Prostate gland (tissue), 2 donors: ENCODE measurements at places on chromosomes 6 and 20. TPM values are rescaled to one million over a fixed set of nuclear protein-coding genes. Genes with fewer than 3 reads are reported as not detected.

GRCh38 chr6:34459899-34460593, 5.8 kb upstream of the PACSIN1 start:
- no peaks in the 10 kb centered on the region for H3K36me3 ChIP-seq
- H3K4me3 ChIP-seq: no peak overlapping the region
- H3K27me3 ChIP-seq: no peaks in the 10 kb centered on the region

The CRIP3 gene
- total RNA-seq: 7.3 TPM

DNA sequence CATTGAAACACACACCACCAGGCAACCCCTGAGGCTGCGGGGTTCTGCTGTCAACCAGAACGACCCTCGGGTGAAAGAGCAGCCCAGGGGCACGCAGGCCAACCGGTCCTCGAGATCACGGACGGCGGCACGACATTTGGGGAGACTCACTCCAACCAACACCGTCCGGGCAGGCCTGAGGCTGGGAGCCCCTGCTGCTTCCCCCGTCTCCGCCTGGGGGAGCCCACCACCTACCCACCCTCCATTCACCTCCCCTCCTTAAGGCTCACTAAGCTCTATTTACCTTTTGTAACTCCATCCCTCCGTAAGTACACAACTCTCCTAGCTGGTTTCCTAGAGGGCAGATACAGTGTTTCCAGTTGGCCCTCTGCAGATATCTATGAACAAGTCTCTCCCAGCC, 971.3 kb upstream of the DEFB115 start:
- DNase-seq: no peak
- H3K27me3 ChIP-seq: no peaks in the 10 kb centered on the region
- H3K4me3 ChIP-seq: no peak overlapping the region

- no peaks in the 10 kb centered on the region for H3K4me1 ChIP-seq
- H3K4me3 ChIP-seq: no peak overlapping the region
Measured at GRCh38 chr6:151027936-151028838, 162.7 kb downstream of the MTHFD1L start.

DNA sequence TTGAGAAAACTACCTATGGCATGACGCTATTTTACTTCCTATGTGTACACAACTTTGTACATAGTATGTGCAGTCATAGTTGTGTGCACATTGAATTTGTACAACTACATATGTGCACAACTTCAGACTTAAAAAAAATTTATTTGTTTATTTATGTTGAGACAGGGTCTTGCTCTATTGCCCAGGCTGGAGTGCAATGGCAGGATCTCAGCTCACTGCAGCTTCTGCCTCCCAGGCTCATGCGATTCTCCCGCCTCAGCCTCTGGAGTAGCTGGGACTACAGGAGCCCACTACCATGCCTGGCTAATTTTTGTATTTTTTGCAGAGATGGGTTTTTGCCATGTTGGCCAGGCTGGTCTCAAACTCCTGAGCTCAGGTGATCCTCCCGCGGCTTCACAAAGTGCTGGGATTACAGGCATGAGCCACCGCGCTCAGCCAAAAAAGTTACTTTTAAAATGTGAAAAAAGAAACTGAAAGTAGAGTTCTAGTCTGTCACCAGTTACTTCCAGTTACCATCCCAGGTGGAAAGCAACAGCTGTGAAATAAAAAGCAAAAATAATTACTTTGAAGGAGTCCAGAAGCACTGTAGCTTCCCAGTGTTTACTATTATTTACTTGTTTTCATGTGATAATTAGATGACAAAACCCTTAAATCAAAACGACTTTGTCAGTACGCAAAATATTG, 1.7 kb upstream of the ZKSCAN8 start:
- H3K36me3 ChIP-seq: no peaks in the 10 kb centered on the region
- peaks cover 4% of the 10 kb centered on the region for H3K4me1 ChIP-seq
- no peak overlapping the region for H3K27ac ChIP-seq

The LY6G6D gene
- total RNA-seq: not detected

DNA sequence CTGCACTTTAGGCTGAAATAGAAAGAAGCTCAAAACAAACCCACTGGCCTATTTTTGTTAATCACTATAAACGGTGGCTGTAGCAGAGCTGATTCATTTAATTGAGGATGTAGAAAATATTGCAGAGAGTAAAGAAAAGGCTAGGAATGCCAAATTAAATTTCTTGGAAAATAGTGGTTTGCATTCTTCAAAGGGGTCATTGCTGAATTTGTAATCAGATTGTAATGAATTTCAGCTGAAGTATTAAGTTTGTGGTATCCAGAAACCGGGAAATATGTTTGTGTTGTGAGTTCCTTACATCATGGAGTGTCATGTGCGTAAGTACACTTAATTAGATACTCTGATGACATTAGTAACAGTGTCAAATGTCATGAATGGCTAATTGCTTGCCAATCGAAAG, 203.0 kb downstream of the SAMD5 start:
- H3K4me3 ChIP-seq: no peak overlapping the region
- H3K27ac ChIP-seq: no peak overlapping the region
- H3K4me1 ChIP-seq: no peaks in the 10 kb centered on the region
- H3K36me3 ChIP-seq: no peaks in the 10 kb centered on the region
- H3K27me3 ChIP-seq: no peaks in the 10 kb centered on the region
- DNase-seq: no peak

GRCh38 chr6:126107475-126108166, 121.3 kb downstream of the TRMT11 start:
- H3K4me1 ChIP-seq: no peaks in the 10 kb centered on the region
- no peak for DNase-seq
- no peaks in the 10 kb centered on the region for H3K36me3 ChIP-seq
- no peaks in the 10 kb centered on the region for H3K27me3 ChIP-seq

- no peaks in the 10 kb centered on the region for H3K36me3 ChIP-seq
- no peak overlapping the region for H3K4me3 ChIP-seq
- no peak overlapping the region for H3K27ac ChIP-seq
- no peaks in the 10 kb centered on the region for H3K4me1 ChIP-seq
- H3K27me3 ChIP-seq: no peaks in the 10 kb centered on the region
Measured at GRCh38 chr6:126531286-126531685, 191.4 kb downstream of the CENPW start.

DNA sequence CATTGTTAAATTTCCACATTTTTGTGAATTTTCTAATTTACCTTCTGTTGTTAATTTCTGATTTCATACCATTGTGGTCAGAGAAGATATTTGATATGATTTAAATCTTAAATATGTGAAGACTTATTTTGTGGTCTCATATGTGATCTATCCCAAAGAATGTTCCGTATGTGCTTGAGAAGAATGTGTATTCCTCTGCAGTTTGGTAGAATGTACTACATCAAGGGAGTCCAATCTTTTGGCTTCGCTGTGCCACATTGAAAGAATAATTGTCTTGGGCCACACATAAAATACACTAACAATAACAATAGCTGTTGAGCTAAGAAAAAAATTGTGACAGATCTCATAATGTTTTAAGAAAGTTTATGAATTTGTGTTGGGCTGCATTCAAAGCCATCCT, 176.2 kb upstream of the PRND start:
- no peak for DNase-seq
- no peaks in the 10 kb centered on the region for H3K27me3 ChIP-seq
- H3K36me3 ChIP-seq: no peaks in the 10 kb centered on the region
- no peak overlapping the region for H3K27ac ChIP-seq

DNA sequence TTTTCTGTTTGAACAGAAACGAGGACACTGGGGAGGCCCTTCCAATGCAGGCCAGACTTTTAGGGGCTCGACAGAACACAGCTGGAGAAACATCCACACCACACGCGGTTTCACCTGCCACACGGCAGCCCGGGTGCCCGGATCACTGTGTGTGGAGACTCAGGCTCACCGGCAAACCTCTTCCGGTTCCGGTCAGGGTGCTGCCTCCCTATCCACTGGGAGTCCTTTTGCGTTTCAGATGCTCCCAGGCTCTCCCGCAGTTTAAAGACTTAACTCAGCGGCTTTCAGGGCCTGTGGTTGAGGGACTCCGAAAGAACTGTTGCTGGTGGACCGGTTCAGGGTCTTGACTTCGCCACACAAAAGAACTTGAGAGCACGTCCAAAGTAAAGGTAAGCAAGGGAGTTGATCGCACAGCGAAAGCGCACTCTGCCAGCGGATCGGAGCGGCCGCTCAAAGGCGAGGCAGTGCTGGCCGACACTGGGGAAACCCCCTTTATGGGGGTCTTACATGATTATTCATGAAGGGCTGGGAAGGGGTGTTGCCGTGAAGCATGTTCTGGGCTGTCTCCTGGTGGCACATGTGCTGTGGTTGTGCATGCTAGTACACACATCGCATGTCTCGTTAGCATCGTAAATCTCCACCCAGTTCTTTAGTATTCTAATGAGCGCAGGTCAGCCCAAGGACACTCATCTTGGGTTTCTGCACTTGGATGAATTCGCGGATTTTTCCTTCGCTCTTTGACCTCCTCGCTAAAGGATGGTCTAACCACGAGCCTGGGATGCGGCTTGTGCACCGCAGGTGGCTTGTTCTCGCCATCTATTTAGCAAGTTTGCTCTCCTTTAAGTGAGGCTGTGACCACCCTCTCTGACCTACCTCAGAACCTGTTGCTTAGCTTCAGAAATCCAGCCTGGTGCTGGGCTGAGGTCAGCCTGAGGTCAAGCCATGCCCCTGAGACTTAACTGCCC, 180.3 kb downstream of the CDH26 start:
- peak; percentile 38 for DNase-seq
- no peaks in the 10 kb centered on the region for H3K4me1 ChIP-seq
- H3K27ac ChIP-seq: no peak overlapping the region
- H3K27me3 ChIP-seq: no peaks in the 10 kb centered on the region
- H3K36me3 ChIP-seq: no peaks in the 10 kb centered on the region
- H3K4me3 ChIP-seq: peak overlapping the region; percentile 5

DNA sequence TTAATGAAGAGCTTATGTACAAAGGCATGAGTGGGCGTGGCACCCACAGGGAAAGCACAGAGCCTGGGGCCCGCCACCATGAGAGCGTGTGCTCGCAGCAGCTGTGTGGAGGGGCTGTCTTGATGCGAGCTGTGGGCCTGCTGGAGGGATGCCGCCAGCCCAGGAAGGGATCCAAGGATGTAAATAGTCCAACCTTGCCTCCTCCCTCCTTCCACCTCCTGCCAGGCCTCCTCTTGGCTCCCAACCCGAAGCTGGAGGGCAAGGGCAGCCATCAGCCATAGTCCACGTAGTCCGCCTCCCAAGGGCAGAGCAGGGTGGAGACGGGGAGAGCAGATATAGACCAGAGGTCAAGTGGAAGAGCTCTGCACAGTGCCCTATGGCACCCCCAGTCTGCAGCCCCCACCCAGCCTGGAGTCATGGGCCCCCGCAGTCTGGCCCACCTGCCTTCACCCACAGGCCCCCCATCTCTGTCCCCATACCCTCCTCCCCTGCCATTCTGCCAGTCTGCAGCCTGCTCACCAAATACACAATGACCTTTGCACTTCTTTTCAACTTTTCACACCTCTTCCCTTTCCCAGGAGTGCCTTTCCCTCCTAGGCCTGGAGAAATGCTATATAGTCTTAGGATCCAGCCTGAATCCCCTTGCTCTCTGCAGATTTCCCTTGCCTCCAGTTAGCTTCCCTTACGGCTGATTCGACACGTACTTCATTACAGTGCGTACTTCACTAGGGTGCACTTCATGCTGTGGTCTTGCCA, 77.1 kb downstream of the SHLD1 start:
- no peaks in the 10 kb centered on the region for H3K4me1 ChIP-seq
- no peak overlapping the region for H3K4me3 ChIP-seq
- DNase-seq: no peak
- no peaks in the 10 kb centered on the region for H3K27me3 ChIP-seq
- H3K27ac ChIP-seq: no peak overlapping the region

DNA sequence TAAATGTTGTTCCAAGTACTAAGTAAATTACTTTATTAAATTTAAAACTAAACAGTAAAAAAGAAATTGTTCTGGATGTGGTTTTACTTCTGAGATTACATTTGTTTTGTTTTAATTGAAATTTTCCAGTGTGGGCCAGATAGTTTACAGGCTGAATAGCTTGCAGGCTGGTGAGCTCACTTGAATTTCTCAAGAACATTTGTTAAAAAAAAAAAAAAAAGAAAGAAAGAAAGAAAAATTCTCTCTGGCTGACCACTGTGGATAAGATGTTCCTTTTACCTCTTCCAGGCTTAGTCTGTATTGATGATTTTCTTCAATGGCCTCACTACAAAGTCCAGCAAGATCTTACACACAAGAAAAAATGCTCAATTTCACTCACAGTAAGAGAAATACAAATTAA, 85.4 kb downstream of the PLCG1 start:
- H3K27ac ChIP-seq: no peak overlapping the region
- H3K4me1 ChIP-seq: no peaks in the 10 kb centered on the region
- no peaks in the 10 kb centered on the region for H3K27me3 ChIP-seq
- no peak for DNase-seq
- no peaks in the 10 kb centered on the region for H3K36me3 ChIP-seq

DNA sequence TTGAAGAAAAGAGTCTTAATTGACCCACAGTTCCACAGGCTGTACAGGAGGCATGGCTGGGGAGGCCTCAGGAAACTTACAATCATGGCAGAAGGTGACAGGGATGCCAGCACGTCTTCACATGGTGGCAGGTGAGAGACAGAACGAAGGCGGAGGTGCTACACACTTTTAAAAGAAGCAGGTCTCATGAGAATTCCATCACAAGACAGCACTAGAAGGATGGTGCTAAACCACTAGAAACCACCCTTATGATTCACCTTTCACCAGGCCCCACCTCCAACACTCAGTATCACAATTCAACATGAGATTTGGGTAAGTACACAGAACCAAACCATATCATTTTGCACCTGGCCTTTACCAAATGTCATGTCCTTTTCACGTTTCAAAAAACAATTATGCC, 20.9 kb downstream of the TAGAP start:
- H3K27ac ChIP-seq: no peak overlapping the region
- no peaks in the 10 kb centered on the region for H3K27me3 ChIP-seq

DNA sequence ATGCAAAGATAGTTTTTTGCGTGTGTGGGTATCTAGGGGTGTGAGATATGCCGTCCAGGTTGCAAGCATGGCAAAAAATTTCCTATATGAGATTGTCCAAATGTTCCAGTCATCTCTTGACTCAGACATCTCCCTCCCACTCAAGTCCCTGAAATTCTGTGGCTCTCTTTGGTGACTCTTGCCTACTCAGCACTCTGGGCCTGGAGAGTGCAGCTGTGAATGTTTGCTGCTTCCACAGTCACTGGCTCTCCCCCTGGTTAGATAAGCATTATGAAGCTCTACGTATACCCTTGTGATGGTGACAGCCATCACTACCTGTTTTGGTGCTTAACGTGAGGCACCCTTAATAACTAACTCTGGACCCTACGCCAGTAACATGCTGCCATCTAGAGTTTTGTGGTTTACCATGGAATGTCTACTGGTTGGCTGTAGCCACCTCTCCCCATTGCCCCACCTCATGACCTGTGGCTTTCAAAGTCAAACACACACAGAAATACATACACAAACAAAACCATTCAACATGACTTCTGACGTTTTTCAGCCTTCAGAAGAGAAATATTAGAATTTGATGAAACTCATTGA, 621.9 kb upstream of the CITED2 start:
- H3K27ac ChIP-seq: no peak overlapping the region
- no peaks in the 10 kb centered on the region for H3K4me1 ChIP-seq
- no peak for DNase-seq
- no peaks in the 10 kb centered on the region for H3K27me3 ChIP-seq

- H3K4me1 ChIP-seq: peaks cover 4% of the 10 kb centered on the region
- no peak overlapping the region for H3K27ac ChIP-seq
- peaks cover 5% of the 10 kb centered on the region for H3K36me3 ChIP-seq
- no peaks in the 10 kb centered on the region for H3K27me3 ChIP-seq
Measured at GRCh38 chr6:166950443-166950821, 5.9 kb downstream of the RNASET2 start.

GRCh38 chr6:116127771-116128493, 2.0 kb upstream of the COL10A1 start:
- no peak for DNase-seq
- H3K27ac ChIP-seq: no peak overlapping the region
- no peaks in the 10 kb centered on the region for H3K36me3 ChIP-seq
